ENCODE measurements at places on chromosomes 2 and 18.

DNA sequence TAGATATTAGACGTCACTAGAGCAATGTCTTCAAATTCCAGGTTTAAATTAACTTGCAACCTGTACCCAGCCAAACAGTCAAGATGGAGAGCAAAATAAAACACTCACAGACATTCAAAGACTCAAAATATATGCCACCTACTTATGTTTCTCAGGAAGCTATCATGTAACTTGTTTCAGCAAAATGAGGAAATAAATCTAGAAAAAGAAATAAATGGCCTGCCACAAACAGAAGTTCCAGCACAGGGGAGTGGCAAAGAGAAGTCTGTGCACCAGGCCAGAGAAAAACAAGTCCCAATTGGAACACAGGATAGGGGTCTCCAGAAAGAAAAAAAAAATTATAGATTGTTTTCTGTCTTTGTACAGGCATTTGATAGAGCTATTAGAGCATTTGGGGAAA lies 96.7 kb downstream of the LRP2 start:
- DNase-seq = no peak

DNA sequence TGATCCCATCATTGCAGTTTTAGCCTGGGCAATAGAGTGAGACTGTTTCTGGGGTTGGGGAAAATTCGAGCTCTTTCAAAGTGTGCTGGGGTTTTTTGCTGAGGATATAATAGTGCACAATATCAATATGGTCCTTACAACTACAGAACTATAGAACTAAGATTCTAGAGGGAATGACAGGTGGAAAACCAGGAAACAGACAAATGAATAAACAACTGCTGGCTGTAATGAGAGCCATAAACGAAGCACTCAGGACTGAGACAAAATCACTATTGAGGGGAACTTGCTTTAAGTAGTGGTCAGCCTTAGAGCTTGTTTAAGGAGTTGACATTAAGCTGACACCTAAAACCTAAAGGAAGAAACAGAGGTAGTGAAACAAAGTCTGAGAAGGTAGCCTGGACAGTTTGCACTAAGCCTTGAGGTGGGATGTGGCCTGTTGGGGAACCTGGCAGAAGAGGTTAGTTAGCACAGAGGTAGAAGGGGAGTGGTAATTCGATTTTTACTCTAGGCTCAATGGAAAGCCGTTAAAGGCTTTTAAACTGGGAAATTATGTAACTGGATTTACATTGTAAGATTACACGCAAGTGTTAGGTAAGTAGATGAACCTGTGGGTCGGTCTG lies 33.8 kb downstream of the LCLAT1 start:
- DNase-seq = no peak

DNA sequence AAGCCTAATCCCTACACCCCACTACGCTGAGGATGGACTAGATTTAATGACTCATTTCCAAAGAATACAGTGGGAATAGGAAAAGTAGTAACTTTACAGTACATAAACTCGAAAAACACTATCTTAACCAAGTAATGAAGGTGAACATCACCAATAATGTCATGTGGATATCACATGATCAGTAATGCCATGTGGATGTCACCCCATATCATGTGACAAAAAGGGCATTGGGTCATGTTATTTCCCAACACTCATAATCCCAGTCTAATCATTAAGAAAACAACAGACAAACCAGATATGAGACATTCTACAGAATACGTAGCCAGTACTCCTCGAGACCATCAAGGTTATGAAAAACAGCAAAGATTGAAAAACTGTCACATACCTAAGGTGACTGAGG lies 667.3 kb upstream of the CRIM1 start:
- DNase-seq = no peak

DNA sequence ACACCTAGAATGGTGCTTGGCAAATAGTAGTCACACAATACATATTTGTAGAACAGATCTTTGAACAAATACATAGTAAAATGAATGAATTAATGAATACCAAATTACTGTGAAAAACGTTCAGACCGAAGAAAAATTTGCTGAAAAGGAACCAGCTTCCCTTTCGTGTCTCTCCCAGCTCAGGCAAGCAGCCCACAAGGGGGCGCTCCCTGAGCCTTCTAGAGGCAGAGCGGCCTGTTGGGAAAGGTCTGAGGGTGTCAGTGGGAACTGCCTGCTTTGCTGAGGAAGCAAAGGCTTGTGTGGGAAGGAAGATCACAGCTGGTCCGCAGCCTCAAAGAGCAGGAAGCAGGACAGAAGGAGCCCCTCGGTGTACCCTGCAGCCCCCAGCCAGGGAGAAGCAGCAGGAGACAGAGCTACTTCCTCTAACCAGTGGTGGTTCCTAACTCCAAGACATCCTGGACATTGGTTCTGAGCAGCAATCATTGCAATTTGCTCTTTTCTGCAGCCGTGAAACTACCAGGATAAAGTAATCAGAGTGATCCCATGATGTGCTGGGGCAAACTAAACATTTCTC lies 231.1 kb downstream of the ANKRD30B start:
- no peak for DNase-seq

DNA sequence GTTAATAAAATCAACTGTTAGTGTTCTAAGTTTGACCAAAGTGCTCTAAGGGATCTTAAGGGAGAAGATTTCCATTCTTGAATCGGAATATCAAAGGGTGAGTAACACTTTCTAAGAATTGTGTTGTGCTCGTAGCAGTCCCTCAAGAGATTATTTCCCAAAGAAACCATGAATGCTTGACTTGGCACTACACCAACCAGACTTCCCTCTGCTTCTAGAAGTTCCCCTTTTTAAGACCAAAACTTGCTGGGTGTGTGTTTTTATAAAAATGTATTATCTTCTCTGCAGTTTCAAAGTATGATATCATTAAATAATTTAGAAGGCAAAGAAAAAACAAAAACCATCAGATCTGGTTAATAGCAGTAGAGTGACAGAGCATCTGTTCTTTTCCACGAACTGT lies 522.0 kb upstream of the FAM98A start:
- no peak for DNase-seq

- DNase-seq = no peak
Measured at GRCh38 chr2:12313445-12314126, 403.1 kb upstream of the TRIB2 start.

DNA sequence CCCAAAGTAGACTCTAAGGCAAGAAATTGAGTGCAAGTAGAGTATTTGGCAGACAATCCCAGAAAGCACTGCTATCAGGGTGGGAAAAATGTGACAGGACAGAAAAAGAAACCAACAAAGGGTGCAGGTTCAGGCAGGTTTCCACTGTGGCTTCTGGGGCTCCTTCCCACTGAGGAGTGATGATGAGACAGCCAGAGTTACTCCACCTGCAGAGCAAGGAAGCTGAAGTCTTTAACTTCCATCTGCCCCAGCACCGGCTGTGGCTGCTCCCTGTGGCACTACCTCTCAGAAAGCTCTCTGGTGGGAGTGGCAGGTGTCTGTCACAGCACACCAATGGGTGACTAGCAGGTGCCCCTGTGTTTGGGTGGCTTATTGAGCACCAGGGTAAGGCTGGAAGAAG lies 37.6 kb upstream of the ACKR3 start:
- DNase-seq = no peak

DNA sequence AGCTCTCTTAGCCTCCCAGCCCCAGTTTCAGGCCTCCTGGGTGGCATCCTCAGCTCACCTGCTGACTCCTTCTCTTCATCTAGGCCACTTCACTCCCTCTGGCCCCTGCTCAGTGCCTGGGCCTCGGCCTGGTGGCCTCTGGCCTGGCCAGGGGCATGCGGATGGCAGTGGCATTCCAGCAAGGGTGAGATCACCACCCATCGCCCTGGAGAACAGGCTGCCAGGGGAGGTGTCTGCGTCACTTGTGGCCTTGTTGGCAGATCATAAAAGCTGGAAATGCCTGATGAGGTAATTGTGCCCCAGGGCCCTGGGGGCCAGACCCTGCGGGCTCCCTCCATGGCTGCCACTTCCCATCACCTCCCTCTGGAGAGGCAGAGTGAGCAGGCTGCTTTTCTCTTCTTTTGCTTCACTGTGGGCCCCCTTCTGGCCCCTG lies 72.5 kb upstream of the SMAD2 start:
- DNase-seq = no peak

GRCh38 chr2:43254331-43254730 lies 27.9 kb upstream of the ZFP36L2 start:
- DNase-seq = no peak

DNA sequence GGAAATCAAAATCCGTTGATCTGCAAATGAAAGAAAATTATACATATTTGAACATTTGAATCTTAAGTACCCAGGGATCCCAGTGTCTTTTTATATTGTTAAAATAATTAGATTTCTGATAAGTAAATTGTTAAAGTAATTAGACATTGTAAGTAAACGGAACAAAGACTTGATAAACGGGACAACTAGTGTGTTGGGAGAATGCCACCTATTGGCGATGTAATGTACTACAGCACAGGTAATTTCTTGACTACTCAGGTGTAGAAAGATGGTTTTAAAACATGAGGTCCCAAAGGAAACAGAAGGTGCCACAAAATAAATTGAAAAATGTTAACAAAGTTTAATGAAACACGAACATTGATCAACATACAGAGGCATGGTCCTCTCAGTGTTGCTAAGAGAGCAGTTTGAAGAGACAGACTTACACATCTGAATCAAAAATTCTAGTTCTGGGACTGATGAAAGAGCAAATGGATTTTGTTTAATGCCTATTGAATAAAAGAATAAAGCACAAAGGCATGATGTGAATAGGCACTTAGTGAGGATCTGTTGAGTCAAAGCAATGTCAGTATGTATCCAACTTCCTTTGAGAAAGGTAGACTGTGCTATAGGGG lies 103.4 kb upstream of the RASGRP3 start:
- peak; percentile 65 for DNase-seq

- no peak for DNase-seq
Measured at GRCh38 chr2:39603436-39603835, 62.3 kb upstream of the TMEM178A start.

DNA sequence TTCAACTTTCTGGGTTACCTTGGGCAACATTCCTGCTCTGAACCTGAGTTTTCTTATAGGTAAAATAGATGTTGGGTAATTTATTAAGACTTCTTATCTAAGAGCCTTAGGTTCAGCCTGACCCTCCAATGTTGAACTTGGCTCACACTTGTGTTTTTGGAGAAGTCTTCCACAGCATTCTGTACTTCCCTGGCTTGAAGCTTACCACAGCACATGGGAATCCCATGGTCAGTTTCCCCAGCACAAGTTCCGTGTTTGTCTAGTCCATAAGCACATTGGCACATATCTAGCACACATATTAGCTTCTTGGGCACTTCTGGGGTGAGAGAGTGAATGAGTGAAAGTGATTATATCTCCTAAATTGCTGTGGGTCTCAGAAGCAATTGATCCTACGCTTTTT lies 782.5 kb upstream of the HS6ST1 start:
- no peak for DNase-seq

- DNase-seq = no peak
Measured at GRCh38 chr18:8242151-8242696, 367.0 kb upstream of the RAB12 start.

GRCh38 chr2:79191816-79192215 lies 32.3 kb upstream of the REG3A start:
- DNase-seq = no peak

DNA sequence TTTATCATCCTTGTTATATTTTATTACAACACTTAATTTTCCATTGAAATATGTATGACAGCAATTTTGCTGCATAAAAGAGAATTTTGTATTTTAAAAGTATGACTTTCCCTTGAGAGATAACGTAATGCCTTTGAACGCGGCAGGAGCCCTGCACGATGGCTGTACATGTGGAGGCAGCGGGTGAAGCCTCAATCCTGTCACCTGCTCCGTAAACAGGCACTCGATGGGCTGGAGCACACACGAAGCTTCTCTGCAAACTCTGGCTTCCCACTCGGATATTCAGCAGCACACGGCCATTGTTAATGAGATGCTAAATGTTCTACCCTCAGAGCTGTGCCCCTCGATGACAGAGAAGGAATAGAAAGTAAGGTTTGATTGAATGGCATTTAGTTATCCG lies 184.4 kb downstream of the RTP5 start:
- no peak for DNase-seq

GRCh38 chr2:97708608-97709007 lies 4.8 kb upstream of the ZAP70 start:
- DNase-seq = no peak

GRCh38 chr2:239022437-239023260 lies 174.8 kb downstream of the TWIST2 start:
- no peak for DNase-seq

- DNase-seq = no peak
Measured at GRCh38 chr2:25881764-25882163, 3.5 kb upstream of the ASXL2 start.

DNA sequence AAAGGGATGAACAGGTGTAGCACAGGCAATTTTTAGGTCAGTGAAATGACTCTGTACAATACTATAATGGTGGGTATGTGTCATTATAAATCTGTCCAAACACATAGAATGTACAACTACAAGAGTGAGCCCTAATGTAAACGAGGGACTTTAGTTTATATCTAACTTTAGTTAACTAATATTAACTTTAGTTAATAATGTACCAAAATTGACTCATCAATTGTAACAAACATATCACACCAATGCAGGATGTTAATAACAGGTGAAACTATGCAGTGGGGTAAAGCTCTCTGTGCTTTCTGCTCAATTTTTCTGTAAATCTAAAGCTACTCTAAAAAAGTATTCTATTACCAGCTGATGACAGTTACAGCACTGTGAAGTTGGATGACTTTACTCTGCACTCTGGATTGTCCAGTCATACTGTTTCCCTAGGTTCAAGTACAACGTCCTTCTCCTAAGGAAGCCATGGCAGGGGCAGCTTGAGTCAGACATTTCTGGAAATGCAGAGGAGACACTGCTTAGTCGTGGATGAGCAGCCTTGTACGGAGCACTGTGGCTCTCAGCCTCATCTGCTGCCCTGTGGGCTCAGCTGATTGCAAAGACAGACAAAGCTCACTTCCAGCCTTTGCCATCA lies 26.1 kb downstream of the TGFA start:
- DNase-seq = no peak

DNA sequence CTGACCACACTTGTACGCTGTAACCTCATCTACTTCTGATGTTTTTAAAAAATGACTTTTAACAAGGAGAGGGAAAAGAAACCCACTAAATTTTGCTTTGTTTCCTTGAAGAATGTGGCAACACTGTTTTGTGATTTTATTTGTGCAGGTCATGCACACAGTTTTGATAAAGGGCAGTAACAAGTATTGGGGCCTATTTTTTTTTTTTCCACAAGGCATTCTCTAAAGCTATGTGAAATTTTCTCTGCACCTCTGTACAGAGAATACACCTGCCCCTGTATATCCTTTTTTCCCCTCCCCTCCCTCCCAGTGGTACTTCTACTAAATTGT lies 2.1 kb downstream of the RHOB start:
- no peak for DNase-seq

- no peak for DNase-seq
Measured at GRCh38 chr18:57087644-57088376, 59.1 kb upstream of the BOD1L2 start.

GRCh38 chr2:240213226-240213475 lies 72.7 kb upstream of the OTOS start:
- DNase-seq = no peak

DNA sequence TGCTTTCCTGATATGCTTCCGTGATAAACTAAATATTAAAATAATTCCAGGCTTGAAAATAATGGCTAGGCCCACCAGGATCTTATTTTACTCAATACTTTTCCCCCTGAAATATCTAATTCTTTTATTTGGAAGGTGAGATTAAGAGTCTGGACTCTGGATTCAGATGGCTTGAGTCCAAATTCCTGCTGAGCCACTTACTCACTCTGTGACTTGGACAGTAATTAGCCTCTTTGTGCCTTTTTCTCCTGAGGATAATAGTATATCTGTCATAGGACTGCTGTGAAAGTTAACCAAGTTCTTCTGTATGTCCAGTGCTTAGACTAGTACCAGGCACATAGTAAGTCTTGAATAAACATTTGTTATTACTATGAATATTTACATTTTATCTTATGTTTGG lies 127.3 kb upstream of the ERBB4 start:
- no peak for DNase-seq

- no peak for DNase-seq
Measured at GRCh38 chr2:105803773-105804172, 59.1 kb downstream of the NCK2 start.
